ENCODE measurements at places on chromosomes 2 and 18. TPM values are rescaled to one million over a fixed set of nuclear protein-coding genes. Genes with fewer than 3 reads are reported as not detected.

Gene UGT1A10
- not detected for polyA plus RNA-seq

Gene RBM45
- 7.2 TPM for polyA plus RNA-seq

Gene SP9
- not detected for polyA plus RNA-seq

Gene UGT1A4
- polyA plus RNA-seq = not detected

Gene AKAIN1
- polyA plus RNA-seq = not detected

Gene SUCLG1
- 111 TPM for polyA plus RNA-seq

Gene ALPG
- polyA plus RNA-seq = not detected

Gene HES6
- polyA plus RNA-seq = 2.0 TPM

Gene PDE1A
- polyA plus RNA-seq = 4.4 TPM

Gene POTEI
- not detected for polyA plus RNA-seq

Gene FBXO41
- 2.9 TPM for polyA plus RNA-seq

Gene REG3A
- polyA plus RNA-seq = not detected

Gene RASGRP3
- polyA plus RNA-seq = 2.2 TPM

Gene SLC4A3
- 5.3 TPM for polyA plus RNA-seq

Gene UGT1A1
- not detected for polyA plus RNA-seq
